Activated CD4-positive, alpha-beta memory T cell treated with anti-CD3 and anti-CD28 coated beads for 36 hours (primary cell): ENCODE measurements at places on chromosomes 5 and 9. TPM values are rescaled to one million over a fixed set of nuclear protein-coding genes. Genes with fewer than 3 reads are reported as not detected.

DNA sequence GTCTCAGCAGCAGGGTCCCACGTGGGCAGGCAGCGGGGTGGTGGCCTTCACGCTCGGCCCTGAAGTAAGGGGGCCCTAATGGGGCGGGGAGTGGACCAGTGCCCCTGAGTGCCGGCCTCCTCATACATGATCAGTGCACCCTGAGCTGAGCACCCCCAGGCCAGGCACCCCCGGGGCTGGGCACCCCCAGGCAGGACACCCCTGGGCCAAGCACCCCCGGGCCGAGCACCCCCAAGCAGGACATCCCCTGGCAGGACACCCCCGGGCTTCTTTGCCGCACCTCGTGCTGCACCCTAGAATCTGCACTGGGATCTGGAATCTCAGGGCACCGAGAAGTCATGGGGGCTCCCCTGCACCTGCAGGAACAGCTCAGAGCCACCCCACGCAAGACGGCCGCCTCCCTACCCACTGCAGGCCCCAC lies 51.4 kb downstream of the EXD3 start:
- no peak overlapping the region for H3K27ac ChIP-seq
- no peaks in the 10 kb centered on the region for H3K27me3 ChIP-seq
- H3K4me3 ChIP-seq = no peak overlapping the region
- no peak for DNase-seq
- no peaks in the 10 kb centered on the region for H3K4me1 ChIP-seq

DNA sequence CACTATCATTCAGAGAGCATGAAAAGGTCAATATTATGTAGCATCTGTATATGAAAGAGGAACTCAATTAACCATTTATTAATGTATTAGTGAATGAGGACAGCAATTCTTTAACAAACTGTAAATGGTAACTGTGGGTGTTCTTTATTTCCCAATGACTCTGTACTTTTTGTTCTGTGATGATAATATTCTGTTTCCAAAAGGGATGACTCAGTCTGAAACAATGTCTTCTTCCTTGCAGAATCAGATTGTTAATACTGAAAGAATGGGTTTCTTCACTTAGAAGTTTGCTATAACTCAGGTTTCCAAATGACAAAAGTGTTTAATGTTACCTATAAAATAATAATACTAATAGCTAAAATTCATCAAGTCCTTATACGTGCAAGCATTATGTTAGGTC lies 1518.7 kb upstream of the WWC1 start:
- H3K36me3 ChIP-seq = no peaks in the 10 kb centered on the region
- H3K4me1 ChIP-seq = no peaks in the 10 kb centered on the region
- H3K27ac ChIP-seq = no peak overlapping the region
- H3K27me3 ChIP-seq = no peaks in the 10 kb centered on the region
- no peak overlapping the region for H3K4me3 ChIP-seq

- no peak overlapping the region for H3K4me3 ChIP-seq
- H3K27ac ChIP-seq = no peak overlapping the region
- no peaks in the 10 kb centered on the region for H3K4me1 ChIP-seq
Measured at GRCh38 chr5:80672140-80672736, 17.5 kb upstream of the DHFR start.

GRCh38 chr9:18143073-18143745 lies 330.7 kb upstream of the ADAMTSL1 start:
- H3K4me1 ChIP-seq = no peaks in the 10 kb centered on the region
- H3K27ac ChIP-seq = no peak overlapping the region
- no peaks in the 10 kb centered on the region for H3K36me3 ChIP-seq
- DNase-seq = no peak
- no peak overlapping the region for H3K4me3 ChIP-seq

DNA sequence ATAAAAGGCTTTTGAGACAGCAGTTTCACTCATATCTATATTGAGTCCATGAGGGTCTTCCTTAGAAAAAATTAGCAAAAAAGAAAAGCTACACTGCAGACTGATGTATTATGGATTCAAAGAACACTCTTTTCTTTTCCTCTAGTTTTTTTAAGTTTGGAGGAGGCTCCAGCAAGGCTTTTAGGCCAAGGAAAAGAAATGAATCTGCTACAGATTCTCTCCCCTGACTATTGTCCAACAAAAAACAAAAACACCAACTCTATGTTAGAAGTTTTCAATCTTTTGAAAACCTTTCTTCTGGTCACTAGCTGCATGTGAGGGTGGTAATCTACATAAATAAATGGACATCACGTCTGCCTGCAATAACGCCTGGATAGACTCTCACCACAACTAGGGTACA lies 310.4 kb downstream of the ARL15 start:
- peaks cover 6% of the 10 kb centered on the region for H3K36me3 ChIP-seq
- no peaks in the 10 kb centered on the region for H3K4me1 ChIP-seq
- no peak overlapping the region for H3K4me3 ChIP-seq
- no peaks in the 10 kb centered on the region for H3K27me3 ChIP-seq
- no peak for DNase-seq

GRCh38 chr5:177442066-177442826 lies 4.4 kb upstream of the PRR7 start:
- no peak for DNase-seq
- no peak overlapping the region for H3K4me3 ChIP-seq
- H3K27ac ChIP-seq = no peak overlapping the region
- H3K4me1 ChIP-seq = peaks cover 69% of the 10 kb centered on the region

GRCh38 chr9:77534376-77535057 lies 113.6 kb downstream of the GNA14 start:
- DNase-seq = no peak
- peaks cover 2% of the 10 kb centered on the region for H3K27me3 ChIP-seq
- H3K4me3 ChIP-seq = no peak overlapping the region
- H3K27ac ChIP-seq = no peak overlapping the region

DNA sequence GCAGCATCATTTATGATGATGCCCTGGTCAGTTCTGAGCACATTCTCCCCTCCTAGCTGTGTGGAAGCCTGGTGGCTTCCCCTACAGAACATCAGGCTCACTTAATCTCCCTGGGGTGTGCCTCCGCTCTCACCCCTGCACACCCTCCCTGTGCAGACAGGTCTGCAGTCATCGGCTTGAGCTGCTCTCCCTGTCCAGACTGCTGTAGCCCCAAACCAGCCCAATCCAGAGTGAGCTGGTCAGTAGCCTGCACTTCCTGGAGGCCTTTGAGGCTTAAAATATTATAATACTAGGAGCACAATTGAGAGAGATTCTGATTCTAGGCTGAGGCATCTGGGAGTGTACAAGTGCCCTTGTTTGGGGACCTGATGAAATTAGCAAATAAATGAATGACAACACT lies 60.2 kb downstream of the PPARGC1B start:
- no peaks in the 10 kb centered on the region for H3K36me3 ChIP-seq
- peaks cover 3% of the 10 kb centered on the region for H3K4me1 ChIP-seq
- no peak overlapping the region for H3K27ac ChIP-seq

DNA sequence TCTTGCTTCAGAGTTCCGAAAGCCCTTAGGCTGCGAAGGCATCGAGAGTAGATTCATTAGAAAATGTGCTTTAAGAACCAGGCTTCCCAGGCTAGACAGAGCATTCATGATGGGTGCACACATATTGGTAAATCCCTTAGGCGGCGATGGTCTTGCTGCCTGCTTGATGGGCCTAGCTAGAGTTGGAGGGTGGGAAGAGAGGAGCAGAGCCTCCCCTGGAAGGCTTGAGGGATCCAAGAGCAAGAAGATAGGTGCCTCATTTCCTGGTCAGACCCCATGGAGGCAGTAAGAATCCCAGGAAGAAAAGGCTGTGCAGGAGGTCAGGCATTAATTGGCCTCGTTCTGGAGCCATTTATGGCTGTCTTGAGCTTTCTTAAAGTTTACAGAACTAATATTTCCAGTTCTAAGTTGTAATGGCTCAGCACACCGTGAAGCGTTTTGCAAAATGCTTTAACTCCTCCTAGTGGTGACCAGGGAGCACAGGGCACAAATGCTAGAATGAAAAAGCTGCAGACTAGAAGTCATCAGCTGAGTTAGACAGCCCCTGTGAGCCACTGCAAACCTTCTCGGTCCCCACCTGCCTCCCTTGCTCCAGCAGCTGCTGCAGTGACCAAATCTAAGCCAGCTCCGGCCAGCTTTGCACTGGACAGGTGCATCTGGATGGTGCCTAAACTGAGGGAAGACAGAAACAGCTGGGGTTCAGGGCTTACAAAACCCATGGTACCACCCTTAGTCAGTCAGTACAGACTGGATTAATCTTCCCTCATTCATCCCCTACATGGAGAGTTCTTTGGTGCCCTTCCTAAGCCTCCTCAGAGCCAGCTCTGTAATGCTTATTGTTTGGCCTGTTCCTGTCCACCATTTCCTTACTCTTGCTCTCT lies 14.7 kb downstream of the SLC45A2 start:
- no peak for DNase-seq
- H3K4me1 ChIP-seq = peaks cover 14% of the 10 kb centered on the region
- H3K36me3 ChIP-seq = no peaks in the 10 kb centered on the region
- H3K4me3 ChIP-seq = no peak overlapping the region

- no peak overlapping the region for H3K4me3 ChIP-seq
- peaks cover 69% of the 10 kb centered on the region for H3K36me3 ChIP-seq
- DNase-seq = peak; percentile 20
- H3K4me1 ChIP-seq = no peaks in the 10 kb centered on the region
Measured at GRCh38 chr9:111399772-111400563, 69.9 kb upstream of the OR2K2 start.

- DNase-seq = peak; percentile 77
- H3K36me3 ChIP-seq = no peaks in the 10 kb centered on the region
- H3K4me3 ChIP-seq = no peak overlapping the region
- no peak overlapping the region for H3K27ac ChIP-seq
Measured at GRCh38 chr5:170638454-170639220, 134.8 kb downstream of the KCNIP1 start.

DNA sequence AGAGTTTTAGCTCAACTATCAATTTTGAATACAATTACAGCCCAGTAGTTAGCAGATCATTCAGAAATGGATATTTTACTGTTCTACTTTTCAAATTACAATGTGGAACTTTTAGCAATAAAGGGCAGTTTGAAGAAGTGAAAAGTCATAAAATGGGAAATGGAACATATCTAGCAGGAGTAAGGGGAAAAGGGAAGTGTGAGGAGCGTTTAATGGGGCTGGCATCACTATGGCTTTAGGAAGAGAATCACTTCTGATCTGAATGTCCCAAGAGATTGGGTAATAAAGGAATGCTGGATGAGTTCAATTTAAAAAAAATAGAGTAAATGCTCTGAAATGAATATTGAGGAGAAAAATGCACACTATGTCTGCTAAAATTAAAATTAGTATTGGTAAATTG lies 77.4 kb downstream of the ATPSCKMT start:
- no peak for DNase-seq
- no peaks in the 10 kb centered on the region for H3K4me1 ChIP-seq
- no peaks in the 10 kb centered on the region for H3K36me3 ChIP-seq
- no peak overlapping the region for H3K27ac ChIP-seq
- H3K27me3 ChIP-seq = no peaks in the 10 kb centered on the region
- no peak overlapping the region for H3K4me3 ChIP-seq

DNA sequence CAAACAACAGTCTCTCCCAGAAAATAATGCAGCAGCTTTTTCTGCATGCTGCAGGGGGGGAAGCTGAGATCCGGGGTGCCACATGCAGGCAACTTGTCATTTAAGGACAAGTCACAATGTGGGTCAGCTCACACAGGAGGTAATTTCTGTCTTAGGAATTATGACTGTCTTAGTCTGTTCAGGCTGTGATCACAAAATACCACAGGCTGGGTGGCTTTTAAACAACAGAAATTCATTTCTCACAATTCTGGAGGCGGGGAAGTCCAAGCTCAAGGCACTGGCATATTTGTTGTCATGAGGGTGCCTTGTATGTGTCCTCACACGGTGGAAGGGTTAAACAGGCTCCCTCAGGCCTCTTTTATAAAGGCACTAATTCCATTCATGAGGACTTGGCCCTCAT lies 127.7 kb downstream of the DIRAS2 start:
- no peak overlapping the region for H3K4me3 ChIP-seq
- H3K27me3 ChIP-seq = peaks cover 3% of the 10 kb centered on the region
- H3K36me3 ChIP-seq = no peaks in the 10 kb centered on the region
- no peak for DNase-seq

DNA sequence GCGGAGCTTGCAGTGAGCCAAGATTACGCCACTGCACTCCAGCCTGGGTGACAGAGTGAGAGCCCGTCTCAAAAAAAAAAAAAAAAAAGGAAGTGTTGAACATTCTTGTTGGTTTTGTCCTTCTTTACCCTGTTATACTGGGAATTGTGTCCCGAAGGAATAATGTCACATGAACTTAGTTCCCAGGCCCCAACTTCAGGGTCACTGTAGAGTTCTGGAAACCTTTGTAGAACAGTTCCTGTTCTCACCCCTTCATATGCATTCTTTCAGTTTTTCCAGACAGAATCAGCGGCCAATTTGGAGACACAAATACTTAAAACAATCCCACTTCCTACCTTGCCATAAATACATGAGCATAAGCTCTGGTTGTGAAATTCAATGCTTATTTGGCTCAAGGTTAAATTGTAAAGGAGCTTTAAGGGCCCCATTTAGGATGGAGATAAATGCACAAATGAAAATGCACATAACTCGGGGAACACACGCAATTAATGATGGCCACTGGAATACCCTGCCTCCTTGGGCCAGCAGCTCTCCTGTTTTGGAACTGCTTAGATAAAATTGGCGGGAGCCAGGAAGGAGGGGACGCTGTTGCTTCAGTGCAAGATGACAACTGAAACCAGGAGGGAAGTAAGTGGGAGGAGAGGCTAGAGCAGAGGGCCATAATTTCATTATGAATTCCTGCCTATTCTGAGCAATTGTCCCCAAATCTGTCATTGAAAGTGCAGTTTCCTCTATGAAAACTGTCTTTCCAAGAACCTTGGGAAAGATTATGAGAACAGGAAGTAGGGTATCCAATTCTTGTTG lies 153.7 kb downstream of the FGF1 start:
- no peak for DNase-seq
- H3K27me3 ChIP-seq = no peaks in the 10 kb centered on the region
- H3K36me3 ChIP-seq = no peaks in the 10 kb centered on the region
- no peak overlapping the region for H3K27ac ChIP-seq

DNA sequence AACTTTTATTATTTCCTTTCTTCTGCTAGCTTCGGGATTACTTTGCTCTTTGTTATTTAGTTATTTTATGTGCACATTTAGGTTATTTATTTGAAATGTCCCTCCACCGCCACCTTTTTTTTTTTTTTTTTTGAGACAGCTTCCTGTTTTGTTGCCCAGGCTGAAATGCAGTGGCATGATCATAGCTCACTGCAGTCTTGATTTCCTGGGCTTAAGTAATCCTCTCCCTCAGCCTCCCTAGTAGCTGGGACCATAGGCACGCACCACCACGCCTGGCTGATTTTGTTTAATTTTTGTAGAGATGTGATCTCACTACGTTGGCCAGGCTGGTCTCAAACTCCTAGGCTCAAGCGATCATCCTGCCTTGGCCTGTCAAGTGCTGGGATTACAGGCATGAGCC lies 38.5 kb downstream of the RIC1 start:
- H3K36me3 ChIP-seq = peaks cover 21% of the 10 kb centered on the region
- no peak overlapping the region for H3K27ac ChIP-seq
- DNase-seq = no peak
- peaks cover 43% of the 10 kb centered on the region for H3K4me1 ChIP-seq
- H3K27me3 ChIP-seq = no peaks in the 10 kb centered on the region
- no peak overlapping the region for H3K4me3 ChIP-seq

GRCh38 chr5:134874831-134875655 lies 872 bp downstream of the TXNDC15 start:
- DNase-seq = peak; percentile 62
- peak overlapping the region; percentile 94 for H3K27ac ChIP-seq
- H3K4me3 ChIP-seq = peak overlapping the region; percentile 95

SLC6A19 gene
- not detected for total RNA-seq

FOXD4L4 gene
- total RNA-seq = 0.12 TPM

C9orf50 gene
- total RNA-seq = not detected

FLT4 gene
- total RNA-seq = 1.4 TPM

NPM1 gene
- total RNA-seq = 2,592 TPM

PCDHGB2 gene
- total RNA-seq = 0.19 TPM

COL15A1 gene
- 0.14 TPM for total RNA-seq

ADAM19 gene
- 107 TPM for total RNA-seq
